ENCODE measurements at places on chromosomes 7 and 10.

- DNase-seq = no peak
Measured at GRCh38 chr7:54632696-54633095, 90.5 kb downstream of the VSTM2A start.

DNA sequence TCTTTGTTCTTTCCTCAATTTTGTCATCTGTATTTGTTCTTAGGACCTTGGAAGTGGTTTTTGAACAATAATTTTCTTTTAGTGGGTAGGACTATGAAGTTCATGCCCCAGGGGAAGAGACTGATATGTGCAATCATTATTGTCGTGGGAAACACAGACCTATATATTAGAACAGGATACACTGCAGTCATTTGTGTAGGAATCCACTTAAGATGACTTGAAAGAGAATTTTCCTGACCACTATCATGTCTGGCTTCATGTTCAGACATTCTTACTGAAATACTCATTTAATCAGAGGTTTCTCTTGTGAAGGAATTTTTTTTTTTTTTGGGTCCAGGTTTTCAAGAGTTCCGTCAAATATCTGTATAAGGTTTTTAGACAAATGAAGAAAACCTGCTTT is 163.6 kb downstream of the SUGCT start:
- DNase-seq = no peak

DNA sequence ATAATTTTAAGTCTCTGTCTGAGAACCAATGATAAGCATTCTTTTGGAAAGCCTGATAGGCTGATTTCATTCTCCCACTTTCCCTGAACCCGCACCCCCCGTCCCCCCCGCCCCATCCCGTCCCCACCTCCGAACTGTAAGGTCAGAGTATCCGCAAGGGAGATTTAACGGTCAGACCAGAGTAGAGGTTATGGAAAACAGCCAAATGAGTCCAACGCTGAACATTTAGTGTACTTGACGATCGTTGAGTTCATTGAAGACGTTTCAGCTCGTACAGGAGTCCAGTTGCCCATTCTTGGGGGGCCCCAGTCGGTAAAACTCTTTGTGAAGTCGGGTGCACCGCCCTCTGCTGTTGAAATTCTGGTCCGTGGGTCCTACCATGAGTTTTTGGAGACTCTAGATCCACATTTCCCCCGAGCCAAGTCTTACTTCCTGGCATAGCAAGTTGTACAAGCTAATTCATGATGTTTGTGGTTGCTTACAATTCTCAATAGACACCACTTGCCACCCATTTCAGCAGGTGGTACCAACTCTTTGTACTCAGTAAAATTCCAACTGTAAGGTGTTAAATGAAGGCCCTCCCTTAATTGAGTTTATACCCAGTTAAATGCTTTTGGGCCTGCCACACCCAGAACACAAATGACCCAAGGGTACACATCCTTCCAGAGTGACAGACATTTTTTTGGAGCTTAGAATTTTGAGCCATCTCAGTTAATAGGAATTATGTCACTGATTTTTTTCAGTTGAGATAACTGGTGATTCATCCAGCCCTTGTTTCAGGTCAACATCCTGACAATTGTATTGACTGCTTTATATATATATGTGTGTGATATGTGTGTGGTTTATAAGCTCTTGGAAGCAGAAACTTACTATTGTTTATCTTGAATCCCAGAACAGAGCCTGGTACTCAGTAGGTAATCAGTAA is 1.2 kb downstream of the MARCHF5 start:
- no peak for DNase-seq

GRCh38 chr10:102431452-102432124 is 786 bp downstream of the CUEDC2 start:
- no peak for DNase-seq

GRCh38 chr7:92833766-92834506 is 2.4 kb downstream of the CDK6 start:
- no peak for DNase-seq

GRCh38 chr10:112448888-112449287 is 1.9 kb downstream of the VTI1A start:
- no peak for DNase-seq

GRCh38 chr7:105885387-105886111 is 9.2 kb upstream of the ATXN7L1 start:
- DNase-seq = no peak

- DNase-seq = no peak
Measured at GRCh38 chr7:128917122-128917521, 6.6 kb upstream of the KCP start.

DNA sequence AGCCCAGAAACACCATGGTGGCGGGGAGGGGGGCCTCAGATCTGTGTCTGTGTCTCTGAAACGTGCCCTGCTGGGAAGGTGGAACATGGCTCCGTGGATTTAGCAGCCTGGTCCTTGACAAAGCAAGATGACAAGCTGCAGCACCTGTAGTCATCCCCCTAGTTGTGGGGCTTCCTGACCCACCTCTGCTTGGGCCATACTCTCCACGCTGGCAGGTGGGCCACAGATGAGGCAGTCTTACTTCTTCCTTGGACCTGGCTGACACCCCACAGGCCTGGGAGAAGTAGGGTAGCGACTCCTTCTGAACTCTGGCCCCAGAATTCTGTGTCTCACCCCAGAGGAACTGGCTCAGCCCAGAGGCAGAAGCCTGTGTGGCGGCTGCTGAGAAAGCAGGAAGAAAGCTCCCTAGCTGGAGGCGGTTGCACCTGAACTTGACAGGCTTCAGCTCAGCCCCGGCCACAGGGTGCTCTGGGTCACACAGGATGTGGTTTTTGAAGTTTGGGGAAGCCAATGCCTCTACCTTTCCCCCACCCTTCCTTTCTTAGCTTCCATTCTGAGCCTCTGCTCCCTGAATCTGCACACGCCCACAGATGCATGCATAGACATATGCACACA is 113.9 kb downstream of the ABLIM1 start:
- DNase-seq = no peak

GRCh38 chr7:50197549-50197948 is 104.5 kb upstream of the ZPBP start:
- DNase-seq = no peak

GRCh38 chr10:91694170-91694794 is 61.4 kb upstream of the PPP1R3C start:
- no peak for DNase-seq

GRCh38 chr10:35422228-35422627 is 85.9 kb downstream of the CCNY start:
- DNase-seq = no peak

DNA sequence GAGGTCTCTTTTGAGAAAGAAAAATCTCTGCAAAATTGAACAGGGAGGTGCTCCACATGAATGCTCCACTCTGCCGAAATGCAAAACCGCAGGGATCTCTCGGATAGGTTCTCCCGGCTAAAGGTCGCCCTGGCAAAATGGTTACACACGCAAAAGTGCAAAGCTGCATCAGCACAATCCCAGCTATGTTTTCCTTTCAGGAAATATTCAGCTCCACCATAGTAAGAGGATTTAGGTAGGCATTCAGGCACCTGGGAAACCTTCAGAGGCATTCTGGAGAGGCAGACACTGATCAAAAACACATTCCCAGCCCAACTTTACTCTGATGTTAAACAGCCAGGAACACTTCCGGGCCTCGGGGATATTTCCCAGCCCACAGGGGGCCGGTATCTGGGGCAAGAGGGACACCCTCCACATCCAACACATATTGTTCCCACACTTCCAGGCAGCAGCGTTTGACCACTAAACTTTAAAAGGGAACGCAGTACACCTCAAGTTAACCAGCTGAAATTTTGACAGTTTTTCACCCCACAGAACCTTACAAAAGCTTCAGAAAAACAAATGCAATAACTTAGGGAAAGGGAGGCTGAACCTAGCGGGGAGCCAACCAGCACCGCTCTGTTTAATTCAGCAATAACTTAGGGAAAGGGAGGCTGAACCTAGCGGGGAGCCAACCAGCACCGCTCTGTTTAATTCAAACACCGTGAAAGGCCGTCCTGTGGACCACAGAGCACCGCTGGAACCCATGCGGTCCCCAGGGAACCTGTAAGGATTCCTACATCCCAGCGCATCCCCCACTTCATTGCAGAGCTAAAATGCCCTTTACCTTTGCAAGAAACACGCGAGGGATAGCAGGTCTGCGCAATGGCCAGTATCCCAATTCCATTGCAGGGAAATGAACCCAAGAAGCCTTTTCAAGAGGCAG is 45.9 kb downstream of the TNS3 start:
- DNase-seq = no peak

- no peak for DNase-seq
Measured at GRCh38 chr10:131898713-131899112, 2.1 kb upstream of the PPP2R2D start.

DNA sequence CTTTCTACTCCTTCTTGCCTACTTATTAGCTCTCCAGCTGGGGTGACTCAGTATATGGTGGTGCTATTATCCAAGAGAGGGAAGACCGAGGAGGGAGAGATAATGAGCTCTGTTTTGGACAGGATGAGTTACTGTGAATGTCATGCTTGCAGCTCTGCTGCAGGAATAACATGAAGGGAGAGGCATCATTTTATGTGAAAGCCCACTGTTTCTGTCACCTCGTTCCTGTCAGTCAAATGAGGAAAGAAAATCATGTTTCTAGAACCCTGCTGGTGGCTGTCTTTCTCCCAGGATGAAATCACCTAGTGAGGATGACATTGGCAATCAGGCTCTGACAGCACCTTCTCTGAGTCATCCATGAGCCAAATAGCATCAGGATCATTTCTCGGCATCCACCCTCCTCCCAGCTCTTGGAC is 1291.6 kb upstream of the AUTS2 start:
- no peak for DNase-seq

DNA sequence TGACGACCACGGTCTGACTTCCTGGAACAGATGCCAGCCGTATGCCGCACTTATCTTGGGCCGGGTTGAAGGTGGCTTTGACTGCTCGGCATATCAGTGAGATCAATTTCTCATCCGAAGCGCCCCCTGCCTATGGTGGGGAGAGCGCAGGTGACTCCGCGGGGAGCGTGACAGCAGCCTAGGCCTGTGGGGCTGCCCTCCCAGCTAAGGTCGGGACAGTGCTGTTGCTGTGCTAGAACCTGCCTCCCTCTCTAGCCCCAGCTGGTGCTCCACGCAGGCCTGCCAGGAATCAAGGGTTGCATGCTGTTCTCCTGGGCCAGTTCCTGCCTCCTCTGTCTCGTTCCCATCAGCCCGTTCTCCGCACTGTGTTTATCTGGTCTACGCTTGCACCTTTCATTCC is 49.8 kb downstream of the PODXL start:
- DNase-seq = no peak

GRCh38 chr10:93462371-93462770 is 19.8 kb downstream of the MYOF start:
- no peak for DNase-seq

GRCh38 chr10:131568866-131569265 is 257.3 kb upstream of the TCERG1L start:
- DNase-seq = no peak

GRCh38 chr7:134693256-134693655 is 46.6 kb downstream of the BPGM start:
- DNase-seq = peak; percentile 94
